ENCODE measurements at places on chromosomes 3 and 15.

GRCh38 chr3:87595798-87596197 is 319.4 kb upstream of the POU1F1 start:
- no peak for DNase-seq

DNA sequence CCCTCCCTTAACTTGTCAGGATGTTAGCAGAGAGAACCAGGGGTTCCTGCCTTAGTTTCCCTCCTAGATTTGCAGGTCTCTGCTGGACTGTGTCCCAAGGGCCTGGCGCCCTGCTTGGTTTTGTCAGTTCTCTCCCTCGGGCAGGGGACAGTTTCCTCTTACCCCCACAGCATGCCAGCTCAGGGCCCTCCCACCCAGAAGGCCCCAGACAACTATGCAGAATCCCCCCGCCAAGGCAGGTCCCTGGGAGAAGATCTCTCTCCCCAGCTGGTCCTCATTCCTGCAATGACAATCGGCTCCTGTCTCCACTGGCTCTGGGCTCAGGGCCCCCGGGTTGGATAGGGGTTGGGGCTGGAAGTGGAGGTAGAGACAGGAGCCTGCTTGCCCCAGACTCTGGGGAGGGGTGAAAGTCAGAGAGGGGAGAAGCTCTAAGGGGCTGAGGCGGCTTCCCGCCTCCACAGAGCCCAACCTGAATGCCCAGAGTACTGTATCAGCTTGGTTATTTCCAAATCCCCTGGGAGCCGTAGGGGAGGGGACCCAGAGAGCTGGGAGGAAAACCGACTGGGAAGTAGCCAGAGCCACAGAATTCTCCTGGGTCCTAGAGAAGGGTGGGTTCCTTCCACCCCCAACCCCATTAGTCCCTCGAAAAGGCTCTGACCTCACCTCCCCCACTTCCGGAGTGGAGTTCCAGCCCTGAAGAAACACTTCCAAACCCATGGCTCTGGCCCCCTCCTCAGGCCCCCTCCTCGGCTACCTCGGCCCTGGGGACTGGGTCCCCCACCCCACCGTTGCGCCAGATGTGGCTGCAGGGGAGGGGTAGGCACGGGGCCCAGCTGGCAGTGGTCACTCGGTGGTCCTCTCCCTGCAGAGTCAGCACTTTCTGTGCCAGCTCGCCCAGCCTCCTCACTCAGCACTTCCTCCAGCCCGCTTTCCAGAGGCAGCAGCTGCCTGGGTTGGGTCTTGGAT is 3.8 kb upstream of the LOXL1 start:
- no peak for DNase-seq

DNA sequence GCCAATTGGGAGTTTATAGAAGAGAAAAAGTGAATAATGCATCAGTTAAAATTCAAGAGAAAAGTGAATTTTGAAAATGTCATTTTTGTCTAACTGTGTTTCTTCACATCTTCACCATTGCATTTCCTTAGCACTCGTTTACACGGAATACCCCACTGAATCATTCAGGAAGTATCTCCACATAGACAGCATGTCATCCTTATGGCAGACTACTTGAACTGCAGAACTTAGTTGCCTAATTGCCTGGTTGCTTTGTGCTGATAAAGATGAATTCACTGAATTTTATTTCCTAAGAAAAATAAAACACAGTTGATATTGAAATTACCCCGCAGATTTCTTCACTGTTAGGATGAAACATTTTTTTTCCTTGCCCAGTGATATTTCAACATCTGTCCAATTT is 627.1 kb downstream of the ROBO1 start:
- DNase-seq, result no peak

- no peak for DNase-seq
These were observed 23.0 kb downstream of the SLC12A8 start for GRCh38 chr3:125189378-125190165.

DNA sequence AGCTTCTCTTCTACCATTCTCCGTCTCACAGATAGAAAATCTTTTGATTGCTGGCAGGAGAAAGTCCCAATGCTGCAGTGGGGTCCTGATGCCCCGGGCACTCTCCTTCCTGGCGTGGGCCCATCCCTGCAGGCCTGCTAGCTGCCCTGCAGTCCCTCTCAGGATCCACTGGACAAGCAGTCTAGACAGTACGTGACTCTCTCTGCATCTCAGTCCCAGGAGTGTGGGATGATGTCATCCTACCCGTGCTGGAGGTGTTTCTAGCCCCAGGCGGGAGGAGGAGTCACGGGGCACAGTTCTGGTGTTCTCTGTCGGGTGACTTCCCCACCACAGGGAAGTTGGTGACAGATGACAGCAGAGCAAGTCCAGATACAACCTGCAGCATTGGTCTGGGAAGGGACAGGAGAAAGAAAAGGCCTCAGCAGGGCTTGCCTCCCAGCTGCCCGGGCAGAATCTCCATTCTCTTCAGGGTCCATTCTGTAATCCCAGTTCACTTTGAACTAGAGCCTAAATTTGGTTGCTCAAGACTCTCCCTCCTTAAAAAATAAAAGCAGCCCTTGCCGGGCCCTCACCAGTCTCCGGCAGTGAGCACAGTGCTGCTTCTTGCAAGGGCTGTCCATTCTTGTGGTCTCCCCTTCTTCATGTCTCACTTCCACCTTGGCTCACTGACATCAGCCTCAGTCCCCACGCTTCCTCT is 30.6 kb downstream of the SLC28A1 start:
- DNase-seq, result no peak

GRCh38 chr3:113094337-113095221 is 103.8 kb downstream of the GTPBP8 start:
- no peak for DNase-seq

DNA sequence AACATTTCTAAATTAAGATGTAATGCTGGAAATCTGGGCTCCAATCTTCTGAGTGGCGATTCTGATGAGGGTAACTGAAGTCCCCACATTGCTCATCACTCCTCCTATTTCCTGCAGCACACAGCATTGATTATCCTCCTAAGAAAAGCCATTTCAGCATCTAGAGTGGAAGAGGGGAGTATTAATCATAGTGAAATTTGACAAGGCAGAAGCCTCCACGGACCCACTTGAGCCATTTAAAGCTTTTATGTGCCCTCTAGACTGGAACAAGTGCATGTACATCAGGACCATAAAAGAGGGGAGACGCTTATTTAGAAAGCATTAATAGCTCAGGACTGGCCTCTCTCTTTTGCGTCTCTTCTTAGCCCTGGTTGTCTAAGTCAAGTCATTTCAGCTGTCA is 25.8 kb downstream of the AQP9 start:
- DNase-seq, result no peak

GRCh38 chr3:104908761-104909160 is 457.9 kb upstream of the ALCAM start:
- no peak for DNase-seq

DNA sequence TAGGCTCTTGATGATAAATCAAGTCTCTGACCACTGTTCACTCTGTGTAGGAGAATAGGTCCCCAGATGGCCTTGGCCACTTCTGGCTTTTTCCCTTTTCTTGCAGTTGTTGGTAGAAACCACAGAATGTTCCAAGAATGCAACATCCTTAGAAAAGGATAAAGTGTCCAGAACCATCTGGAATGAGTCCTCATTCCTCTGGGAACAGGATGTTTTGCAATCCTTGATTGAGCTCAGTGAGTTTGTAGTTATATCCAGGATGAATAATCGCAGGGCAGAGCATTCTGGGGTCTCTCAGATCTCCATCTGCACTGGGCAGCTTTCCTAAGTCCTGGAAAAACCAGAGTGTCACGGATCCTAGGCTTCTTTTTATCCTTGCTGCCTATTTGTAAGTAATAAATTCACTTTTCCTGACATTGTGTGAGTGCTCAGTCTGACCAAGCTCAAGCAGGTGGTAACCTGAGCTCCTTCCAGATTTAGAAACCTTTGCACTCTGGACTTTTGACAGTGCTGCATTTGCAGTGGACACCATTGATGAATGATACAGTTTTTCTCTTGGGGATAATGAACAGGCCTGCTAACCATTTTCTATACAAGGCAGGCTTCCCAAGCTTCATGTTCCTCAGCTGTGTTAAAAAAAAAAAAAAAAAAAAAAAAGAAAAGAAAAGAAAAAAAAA is 1028.6 kb downstream of the OTOL1 start:
- DNase-seq, result no peak

- DNase-seq, result peak; percentile 39
These were observed 694 bp downstream of the ABTB1 start for GRCh38 chr3:127673191-127674100.

GRCh38 chr3:124292329-124292728 is 300.4 kb upstream of the ROPN1 start:
- no peak for DNase-seq

GRCh38 chr15:74109713-74110112 is 20.7 kb upstream of the ISLR2 start:
- no peak for DNase-seq

GRCh38 chr3:171293142-171293782 is 166.9 kb downstream of the TNIK start:
- no peak for DNase-seq

- peak; percentile 76 for DNase-seq
These were observed 35.8 kb downstream of the CPN2 start for GRCh38 chr3:194315088-194315964.

DNA sequence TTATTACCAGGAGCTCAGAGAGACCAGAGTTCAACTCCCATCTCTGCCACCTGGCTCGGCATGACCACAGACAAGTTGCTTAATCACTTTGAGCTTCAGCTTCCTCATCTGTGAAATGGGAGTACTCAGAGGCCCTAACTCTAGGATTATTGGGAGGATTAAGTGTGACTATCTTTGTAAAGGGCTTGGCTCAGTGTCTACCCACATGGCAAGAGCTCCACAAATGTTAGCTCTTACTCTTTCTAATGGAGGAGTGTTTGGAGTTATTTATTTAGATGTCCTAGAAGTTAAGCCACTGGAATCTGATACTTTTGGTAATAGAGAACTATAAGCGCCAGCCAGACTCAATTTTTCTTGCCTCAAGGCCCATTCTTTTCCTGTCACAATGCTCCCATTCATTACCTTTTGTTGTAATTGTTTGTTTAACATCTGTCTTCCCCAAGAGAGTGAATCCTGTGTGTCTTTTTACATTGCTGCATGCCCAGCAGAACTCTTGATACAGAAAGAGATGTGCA is 12.3 kb upstream of the LMCD1 start:
- no peak for DNase-seq

- DNase-seq, result no peak
These were observed 52.7 kb downstream of the TLE3 start for GRCh38 chr15:70045045-70045444.

DNA sequence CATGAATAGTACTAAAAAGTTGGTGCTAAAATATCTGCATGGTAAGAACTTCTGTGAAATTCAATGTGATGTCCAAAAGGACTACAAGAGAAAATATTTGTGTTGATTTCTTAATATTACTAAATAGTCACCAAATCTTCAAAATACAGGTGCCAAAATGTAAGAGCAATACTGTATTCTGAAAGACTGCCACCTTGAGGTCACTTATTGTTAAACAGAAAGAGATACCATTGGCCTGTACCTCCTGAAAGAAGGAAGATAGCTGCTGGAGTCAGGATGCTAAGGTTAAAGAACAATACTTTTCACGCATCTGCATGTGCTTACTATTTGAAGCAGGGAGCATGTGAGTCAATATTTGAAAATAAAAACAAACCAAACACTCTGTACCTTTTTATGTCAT is 72.0 kb upstream of the LSAMP start:
- no peak for DNase-seq

GRCh38 chr3:89165636-89166263 is 58.3 kb downstream of the EPHA3 start:
- DNase-seq, result no peak

GRCh38 chr3:69921651-69922050 is 77.9 kb upstream of the SAMMSON start:
- no peak for DNase-seq

DNA sequence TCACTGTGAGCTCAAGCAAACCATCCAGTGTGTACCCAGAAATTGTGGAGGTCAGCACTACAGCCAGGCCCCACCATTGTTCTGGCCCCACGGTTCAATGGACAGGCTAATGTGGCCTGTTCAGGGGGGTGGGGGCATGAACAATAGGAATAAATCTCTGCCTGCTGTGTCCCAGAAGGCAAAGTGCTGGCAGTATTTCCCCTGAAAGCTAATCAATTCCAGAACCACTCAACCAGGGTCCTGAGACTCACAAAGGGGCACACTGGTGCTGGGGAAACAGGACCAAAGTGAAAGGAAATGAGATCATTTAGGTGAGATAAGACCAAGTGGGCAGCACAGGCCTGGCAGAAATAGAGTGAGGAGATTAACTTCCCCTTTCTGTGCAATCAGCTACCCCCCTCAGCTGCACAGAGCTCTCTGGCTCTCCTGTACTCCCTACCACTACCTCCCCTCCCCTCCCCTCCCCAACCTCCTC is 11.5 kb downstream of the CRYGS start:
- DNase-seq, result no peak

DNA sequence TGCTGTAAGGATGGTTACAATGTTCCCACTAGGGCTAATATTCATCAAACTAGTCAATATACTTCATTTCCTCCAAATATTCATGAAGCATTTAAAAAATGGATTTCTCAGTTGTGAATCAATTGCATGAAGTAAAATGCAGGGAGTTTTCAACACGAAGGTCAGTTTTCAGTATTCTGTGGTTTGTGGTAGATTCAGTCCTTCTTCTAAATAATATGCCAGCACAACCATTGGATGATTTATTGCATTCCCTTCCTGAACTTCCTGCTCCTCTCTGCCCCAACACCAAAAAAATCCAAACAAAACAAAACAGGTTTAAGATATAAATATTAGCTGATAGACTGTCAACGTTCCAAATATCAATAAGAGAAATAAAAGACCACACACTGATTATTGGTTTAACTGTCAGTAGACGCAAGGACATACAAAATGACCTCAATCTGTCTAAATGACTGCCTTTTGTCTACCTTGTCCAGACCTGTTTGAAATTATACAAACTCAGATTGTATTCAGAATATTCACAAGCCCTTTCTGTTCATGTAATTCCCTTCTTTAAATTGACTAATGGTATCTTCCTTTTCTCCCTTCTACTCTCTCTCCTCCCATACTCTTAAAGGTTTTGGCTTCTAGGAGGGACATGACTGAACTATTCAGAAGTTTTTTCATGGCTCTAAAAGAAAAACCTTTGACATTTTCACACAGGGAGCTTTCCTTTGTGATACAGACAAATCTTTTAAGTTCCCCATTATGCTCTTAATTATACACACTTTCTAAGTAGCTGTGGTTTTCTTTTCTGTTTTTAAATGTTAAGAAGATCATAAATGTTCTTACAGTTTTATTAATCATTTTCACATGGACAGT is 92.6 kb upstream of the STT3B start:
- DNase-seq, result no peak

Measured in stimulated activated CD4-positive, alpha-beta T cell treated with anti-CD3 and anti-CD28 coated beads, Interleukin-12 subunit alpha, Interleukin-12 subunit beta, amount 100 ng/mL, for 24 hours (primary cell).